8988T (cell line): ENCODE measurements at places on chromosomes 5 and 9.

DNA sequence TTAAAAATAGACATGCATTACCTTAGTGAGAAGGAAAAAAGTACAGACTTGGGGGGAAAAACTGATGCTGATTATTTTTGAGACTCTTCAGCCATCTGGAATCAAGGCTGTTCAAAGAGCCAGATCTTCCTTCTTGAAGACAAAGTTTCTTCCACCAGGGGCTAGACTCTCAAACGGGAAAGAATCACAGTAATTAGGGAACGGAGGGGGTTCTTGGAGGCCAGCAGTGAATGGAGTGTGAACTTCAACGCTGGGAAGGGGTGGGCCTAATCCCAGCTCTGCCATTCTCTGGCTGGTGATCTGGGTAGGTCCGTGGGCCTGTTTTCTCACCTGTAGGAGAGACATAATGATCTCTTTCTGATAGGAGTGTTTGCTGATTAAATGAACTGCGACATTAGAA is 21.1 kb upstream of the LHX2 start:
- no peak for DNase-seq

DNA sequence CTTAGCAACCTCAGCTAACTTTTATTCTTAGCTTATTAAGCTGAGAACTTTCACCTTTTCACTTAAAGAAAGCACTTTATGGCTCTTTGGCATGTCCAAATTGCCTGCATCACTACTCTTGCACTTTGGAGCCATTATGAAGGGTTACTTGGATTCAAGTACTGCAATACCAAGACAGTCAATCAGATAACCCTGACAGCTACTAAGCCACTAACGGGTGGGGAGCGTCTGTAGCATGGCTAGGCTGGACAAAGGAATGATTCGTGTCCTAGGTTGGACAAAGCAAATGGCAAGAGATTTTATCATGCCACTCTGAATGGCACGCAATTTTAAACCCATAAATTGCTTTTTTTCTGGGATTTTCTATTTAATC is 39.6 kb downstream of the TRPM6 start:
- DNase-seq, result no peak

DNA sequence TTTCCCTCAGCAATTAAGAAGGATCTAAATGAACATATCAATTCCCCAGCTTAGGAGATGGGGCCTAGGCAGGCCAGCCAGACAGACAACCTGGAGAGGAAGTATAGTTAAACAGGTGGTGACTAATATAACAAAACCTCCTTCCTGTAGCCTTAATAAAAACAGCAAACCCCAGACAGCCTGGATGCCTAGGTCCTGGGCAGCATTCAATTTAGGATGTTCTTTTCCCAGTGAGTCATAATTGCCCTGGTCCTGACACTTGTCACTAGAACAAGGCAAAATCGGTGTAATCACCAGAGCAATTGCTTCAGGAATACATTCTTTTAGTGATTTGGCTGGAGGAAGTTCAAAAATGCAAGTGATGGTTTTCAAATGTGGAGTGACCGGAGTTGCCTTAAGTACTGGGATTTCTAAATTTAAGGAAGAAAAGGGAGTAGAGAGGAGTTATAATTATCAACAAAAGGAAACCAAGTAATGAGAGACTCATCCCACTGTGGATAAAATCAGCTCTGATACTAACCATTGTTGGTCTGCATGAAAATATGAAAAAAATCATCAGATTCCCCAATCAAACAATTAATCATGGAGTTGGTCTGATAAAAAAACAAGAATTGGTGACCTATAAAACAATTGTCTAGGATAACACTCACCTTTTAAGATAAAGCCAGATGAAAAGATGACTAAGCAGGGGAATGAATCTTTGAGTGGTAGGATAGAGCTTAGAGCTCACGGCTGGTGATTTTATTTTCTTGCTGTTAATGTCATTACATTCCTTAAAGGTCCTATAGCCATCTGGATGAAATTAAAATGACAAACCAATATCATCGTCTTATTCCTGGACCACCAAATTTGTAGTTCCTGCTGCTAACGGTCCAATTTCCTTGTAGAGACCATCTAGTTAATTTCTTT is 39.0 kb upstream of the TARS1 start:
- peak; percentile 36 for DNase-seq

DNA sequence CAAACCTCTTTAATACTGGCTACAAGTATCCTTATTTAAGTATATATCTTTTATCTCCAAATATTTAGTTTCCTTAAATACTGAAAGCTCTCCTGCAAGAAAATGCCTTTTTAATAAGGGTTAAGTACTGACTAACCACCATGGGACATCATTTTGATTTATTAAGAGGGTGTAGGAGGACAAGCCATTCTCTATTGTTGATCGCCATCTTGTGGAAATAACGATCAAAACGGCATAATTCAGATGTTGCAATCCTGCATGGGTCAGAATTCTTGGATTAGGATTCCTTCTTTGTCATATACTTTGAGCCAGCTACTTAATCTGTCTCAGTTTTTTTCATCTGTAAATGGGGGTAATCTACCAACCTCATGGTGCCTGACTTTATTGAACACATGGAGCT is 28.7 kb upstream of the C5orf46 start:
- DNase-seq, result no peak

- DNase-seq, result no peak
Observed at GRCh38 chr5:176803943-176804498, 6.3 kb upstream of the UNC5A start.

GRCh38 chr9:136541709-136542108 is 4.1 kb downstream of the NOTCH1 start:
- no peak for DNase-seq

GRCh38 chr9:125176636-125177035 is 13.0 kb downstream of the PPP6C start:
- no peak for DNase-seq

DNA sequence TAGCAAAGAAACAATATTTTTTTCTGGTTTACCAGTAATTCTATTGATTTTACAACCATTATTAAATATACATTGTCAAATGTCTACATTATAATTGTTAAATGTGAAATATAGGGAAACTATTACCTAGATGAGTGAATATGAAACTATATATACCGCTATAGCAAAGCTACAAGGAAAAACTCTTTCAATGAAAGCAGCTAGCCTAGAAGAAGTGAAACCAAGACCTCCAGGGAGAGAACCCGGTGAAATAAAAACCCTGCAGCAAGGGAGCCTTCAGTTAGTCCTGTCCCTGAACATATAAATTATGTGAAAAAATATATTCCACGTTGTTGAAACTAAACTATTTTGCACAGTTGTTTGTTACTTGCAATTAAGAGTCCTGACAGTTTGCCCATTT is 913.1 kb downstream of the EFNA5 start:
- no peak for DNase-seq

GRCh38 chr5:170342153-170342725 is 44.7 kb upstream of the LCP2 start:
- no peak for DNase-seq
